NB4 (cell line): ENCODE measurements at places on chromosomes 7 and 10.
A peak's percentile ranks its signal among the peaks of the same experiment; 100 is the strongest.

GRCh38 chr10:34121781-34122622, 693.1 kb downstream of the PARD3 start:
- DNase-seq: no peak

- DNase-seq: peak; percentile 72
These were observed at the start of gene ADCK2 for GRCh38 chr7:140672382-140673062. Gene ADCK2, plus strand, starts transcription at chr7:140672945. Its CDS starts 386 bp downstream, at chr7:140673331.

GRCh38 chr7:127252778-127253280, at the start of gene GRM8:
Gene GRM8, minus strand, starts transcription at chr7:127252941.
- no peak for DNase-seq

GRCh38 chr7:100840470-100841100, 11.9 kb upstream of the SLC12A9 start:
- no peak for DNase-seq

- no peak for DNase-seq
These were observed 32.3 kb downstream of the IDE start for GRCh38 chr10:92541583-92541982.

DNA sequence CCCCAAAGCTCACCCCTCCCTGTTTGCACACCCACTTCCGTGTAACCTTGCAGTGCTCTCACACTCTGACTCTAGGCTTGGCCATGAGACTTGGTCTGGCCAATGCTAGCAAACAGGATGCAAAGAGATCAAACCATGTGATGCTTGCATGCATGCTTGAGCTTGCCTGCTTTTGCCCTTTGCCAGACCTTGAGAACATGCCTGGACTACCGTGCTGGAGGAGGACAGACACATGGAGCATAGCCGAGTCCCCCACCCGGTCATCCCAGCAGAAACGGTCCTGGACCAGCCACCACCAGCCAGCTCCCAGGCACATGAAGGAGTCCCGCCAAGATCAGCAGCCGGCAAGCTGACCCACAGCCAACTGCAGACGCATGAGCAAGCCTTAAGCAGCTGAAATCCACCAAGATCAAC, 23.4 kb downstream of the PYROXD2 start:
- DNase-seq: peak; percentile 88

DNA sequence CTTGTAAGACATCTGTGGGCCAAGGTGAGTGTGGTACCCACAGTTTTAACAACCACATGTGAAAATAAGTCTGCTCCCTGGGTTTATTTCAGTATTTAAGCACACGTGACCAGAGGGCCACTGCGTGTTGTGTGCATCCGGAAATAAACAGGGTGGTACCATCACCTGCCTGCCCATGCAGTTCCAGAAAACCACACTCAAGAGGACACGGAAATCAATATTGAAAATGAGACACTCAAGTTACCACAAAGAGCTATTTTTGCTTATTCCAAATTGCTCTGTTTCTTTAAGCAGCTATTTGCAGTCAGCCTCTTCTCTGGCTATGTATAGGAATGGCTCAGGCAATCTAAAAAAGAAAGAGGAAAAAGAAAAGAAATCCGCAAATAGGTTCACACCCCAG, 71.8 kb upstream of the LOXL4 start:
- no peak for DNase-seq

GRCh38 chr7:105786520-105787470, 89.6 kb downstream of the ATXN7L1 start:
- DNase-seq: no peak

DNA sequence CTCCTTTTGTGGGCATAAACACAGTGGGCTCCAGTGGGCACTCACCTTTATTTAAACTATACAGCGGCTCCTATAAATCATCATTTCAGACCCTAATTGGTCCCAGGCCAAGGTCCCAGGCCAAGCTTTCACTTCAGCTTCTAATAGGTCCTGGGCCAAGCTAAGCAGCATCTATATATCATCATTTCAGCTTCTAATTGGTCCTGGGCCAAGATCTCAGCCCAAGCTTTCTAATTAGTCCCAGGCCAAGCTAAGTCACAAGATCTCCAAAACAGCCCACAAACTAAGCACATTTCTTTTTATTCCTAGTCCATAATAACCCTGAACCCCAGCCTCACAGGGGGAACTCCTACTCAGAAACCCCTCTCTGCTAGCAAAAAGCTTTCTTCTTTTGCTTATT, 47.1 kb downstream of the ZNF680 start:
- DNase-seq: no peak

DNA sequence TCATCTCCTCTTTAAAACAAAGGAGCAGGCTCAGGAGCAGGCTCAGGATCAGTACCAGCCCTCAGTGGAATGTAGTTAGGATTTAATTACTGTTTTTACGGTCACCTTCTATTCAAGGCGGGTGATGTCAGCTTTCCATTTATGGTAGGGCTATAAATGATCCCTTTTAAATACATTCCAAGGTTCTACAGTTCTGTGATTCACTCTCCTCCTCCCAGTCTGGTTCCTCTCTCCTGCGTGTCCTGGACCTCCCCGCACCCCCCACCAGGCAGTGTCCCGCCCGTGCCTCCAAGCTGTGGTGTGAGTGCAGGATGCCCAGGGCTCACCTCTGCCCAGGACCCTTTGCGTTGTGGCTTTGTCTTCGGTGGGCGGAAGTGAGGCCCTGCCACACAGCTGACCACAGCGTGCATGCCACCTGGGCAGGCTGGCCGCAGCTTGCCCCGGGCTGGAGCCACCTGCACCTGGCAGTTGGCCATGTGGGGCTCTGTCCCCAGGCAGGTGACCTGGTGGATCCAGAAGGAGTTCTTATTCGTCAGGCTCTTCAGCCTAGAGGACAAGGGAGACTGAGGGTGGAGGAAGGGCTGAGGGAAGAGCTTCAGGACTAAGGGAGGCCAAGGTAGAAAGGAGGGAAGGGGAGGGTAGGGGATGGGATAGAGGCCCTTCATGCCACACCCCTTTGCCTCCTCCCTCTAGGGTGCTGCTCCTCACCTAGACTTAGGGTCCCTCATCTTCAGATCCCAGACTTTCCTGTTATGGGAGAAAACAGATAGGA, 9.1 kb downstream of the LOXL4 start:
- DNase-seq: no peak

- DNase-seq: no peak
These were observed 242.9 kb upstream of the CXCL12 start for GRCh38 chr10:44627591-44628354.

GRCh38 chr7:88200789-88201188, 19.0 kb downstream of the SRI start:
- DNase-seq: no peak

GRCh38 chr10:88880282-88881076, 434 bp downstream of the STAMBPL1 start:
- peak; percentile 92 for DNase-seq

GRCh38 chr7:123846217-123846891, 1.4 kb downstream of the HYAL4 start:
- no peak for DNase-seq

DNA sequence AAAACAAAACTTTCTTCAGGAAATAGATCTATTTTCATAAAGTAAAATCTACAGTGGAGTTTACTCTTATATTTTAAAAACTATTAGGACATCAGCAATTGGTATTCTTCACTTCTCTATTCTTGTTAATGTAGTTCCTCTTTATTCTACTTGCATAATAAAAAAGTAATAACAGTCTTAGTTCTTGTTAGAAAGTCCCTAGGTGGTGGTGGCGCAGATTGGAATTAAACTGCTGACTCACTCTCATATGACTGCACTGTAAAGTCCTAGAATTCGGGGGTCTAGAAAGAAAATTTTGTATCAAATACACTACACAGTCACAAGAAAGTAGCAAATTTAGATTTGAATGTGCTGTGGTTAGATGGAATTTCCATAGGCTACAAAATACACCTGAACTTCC, 44.6 kb upstream of the TES start:
- peak; percentile 27 for DNase-seq

- no peak for DNase-seq
These were observed 178.0 kb downstream of the NPSR1 start for GRCh38 chr7:34835901-34836600.

DNA sequence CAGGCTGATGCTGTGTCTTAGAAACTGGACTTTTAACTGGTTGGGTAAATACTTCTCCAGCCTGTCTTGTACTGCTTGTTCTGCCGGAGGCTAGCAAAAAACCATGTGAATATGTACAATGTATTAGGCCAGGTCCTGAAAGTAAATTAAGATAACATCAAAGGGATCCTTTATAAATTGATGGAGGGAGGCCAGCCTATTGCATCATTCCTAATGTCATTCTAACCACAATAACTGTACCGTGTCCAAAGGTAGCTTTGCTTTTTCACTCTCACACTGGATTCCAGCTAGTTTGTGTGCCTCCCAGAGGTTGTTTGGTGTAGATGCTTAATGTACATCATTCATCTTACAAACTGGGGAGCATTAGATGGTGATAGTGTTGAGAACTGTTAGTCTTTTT, 91.2 kb upstream of the SEM1 start:
- DNase-seq: no peak

DNA sequence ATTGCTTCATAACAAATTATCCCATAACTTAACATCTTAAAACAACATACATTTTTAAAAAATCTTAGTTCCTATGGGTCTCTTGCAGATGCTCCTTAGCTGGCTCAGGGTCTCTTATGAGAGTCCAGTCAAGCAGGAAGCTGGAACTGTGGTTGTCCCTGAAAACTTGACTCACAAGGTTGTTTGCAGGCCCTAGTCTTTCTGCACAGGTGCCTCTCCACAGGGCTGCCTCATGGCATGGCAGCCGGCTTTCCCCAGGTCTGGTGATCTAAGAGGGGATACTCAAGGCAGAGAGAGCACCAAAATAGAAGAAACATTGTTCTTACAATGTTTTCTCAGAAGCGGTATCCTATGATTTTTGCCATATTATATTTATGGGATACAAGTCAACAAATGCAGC, 127.1 kb downstream of the CDK14 start:
- no peak for DNase-seq

- no peak for DNase-seq
These were observed 683.7 kb downstream of the LRMDA start for GRCh38 chr10:76115131-76115470.

DNA sequence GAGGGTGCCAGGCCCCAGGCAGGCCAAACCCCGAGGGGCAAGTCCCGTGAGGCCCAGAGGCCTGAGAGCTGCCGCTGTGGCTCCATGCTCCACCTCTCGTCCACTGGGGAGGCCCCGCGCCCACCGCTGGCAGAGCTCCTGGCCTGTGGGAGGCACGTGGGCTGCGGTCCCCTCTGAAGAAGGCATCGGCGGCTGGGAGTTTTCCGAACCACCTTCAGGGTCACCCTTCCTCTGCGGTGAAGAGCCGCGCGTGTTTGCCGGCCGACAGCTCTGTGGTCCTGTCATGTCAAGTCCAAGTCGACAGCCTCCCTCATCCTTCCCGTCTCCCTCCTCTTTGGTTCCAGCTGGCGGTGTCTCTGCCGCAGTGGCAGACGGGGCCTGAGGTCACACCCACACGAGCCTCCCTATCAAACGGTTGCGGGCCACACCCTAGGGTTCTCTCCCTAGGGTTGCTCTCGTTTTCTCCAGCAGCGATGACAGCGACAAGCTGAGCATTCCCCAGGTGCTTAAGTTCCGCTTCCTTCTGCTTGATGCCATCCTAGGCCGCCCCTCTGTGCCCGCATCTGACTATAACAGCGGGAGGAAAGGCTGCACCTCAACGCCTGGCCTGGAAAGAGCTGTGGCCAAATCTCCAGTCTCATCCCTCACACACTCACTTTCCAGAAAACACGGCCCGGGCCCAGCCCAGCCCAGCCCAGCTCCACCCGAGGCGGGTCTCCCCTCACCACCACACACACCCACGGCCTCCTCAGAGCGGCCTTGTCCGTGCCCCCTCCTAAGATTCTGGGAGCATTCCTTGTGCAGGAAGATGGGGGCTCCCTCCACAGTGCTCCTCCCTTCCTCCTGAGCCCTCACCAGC, 185.0 kb downstream of the ELFN1 start:
- peak; percentile 63 for DNase-seq

DNA sequence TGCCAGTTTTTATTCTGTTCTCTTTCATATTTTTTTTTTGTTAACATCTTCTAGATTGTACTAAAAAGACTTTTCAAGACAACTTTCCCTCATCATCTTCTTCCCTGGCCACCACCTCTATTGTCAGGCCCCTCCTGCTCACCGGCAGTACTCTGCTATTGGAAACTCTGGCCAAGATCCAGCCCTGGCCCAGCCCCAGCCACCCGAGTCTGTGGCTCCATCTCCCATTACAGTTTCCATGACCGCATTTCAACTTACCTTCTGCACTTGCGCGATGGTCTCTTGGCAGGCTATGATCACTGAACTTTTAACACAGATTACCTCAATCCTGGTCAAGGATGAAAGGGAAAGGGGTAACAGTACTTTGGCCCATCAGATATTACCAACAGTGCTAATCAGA, 137.7 kb upstream of the POM121L12 start:
- DNase-seq: no peak

- DNase-seq: no peak
These were observed 11.5 kb upstream of the NT5C2 start for GRCh38 chr10:103204353-103205255.

- no peak for DNase-seq
These were observed 285.7 kb upstream of the GALNT17 start for GRCh38 chr7:70846208-70846607.

DNA sequence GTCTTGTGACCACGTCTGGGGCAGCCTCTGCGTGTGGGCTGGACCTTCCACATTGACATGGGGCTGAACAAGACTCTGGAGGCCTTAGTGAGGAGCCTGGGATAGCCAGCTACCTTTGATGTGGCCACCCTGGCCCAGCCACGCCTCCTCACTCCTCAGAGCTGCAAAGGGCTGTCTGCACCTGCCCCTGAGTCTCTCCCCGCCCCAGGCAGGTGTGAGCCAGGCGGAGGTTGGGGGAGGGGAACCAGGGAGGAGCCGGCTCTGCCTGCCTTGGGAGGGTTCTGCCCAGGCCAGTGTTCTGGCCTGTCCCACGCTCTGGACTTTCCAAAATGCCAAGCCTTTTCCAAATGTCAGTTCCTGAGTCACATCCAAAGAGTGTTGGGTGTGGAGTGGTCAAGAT, 72.2 kb downstream of the GTF2IRD1 start:
- DNase-seq: no peak

DNA sequence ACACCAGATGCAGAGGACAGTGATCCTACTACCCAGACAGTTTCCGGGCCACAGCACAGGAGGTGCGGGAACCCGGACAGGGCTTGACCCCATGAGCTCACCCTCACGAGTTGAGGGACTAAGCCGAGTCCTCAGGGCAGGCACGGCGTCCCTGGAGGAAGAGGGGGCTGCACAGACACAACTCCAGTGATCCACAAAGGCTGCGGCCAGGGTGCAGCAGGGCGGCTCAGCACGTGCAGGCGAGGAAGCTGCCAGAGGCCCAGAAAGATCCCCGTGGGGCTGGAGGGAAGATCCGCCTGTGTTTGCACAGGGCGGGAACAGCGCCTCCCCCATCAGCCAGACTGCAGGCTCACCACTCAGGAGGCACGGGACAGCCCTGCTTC, 45.9 kb upstream of the TMEM72 start:
- peak; percentile 43 for DNase-seq

GRCh38 chr10:46229144-46229563, 57.6 kb upstream of the ANTXRL start:
- peak; percentile 84 for DNase-seq

- peak; percentile 36 for DNase-seq
These were observed 25.5 kb upstream of the BAG3 start for GRCh38 chr10:119625570-119626280.

DNA sequence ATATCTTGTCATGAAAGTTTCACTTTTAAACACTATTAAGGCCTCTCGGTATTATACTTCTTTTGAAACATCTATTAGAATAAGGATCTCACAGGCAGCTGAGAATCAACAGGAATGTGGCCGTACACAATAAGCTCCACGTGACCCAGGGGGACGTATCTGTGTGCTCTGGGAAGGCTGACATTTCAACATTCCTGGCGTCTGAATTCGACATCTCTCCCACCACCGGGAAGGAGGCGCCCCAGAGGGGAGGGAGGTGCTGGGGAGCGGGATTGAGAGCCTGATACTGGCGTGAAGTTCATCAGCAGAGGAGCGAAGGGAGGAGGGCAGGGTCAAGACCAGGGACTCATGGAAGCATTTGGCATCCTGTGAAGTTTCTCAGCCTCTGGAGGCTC, 401.3 kb downstream of the DNAJB6 start:
- DNase-seq: no peak
